ENCODE measurements at places on chromosomes 6 and 20.

DNA sequence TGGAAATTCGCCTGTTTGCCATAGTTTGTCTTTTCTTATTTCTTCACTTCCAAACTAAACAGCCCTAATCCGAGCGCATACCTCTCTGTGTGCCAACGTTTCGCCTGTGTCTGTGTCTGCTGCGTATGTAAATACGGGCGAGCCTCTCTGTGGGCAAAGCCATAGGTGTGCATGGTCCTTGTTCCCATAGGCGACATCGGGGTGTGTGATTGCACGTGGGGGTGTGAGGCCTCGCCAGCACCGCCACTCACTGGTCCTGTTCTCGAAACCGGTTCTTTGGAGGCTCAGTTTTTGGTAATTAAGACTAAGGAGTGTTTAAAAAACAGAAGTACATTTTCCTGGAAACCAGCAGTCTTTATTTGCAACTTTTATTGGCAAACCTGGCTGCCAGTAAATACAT, 6.0 kb upstream of the FOXC1 start:
- no peak for DNase-seq

DNA sequence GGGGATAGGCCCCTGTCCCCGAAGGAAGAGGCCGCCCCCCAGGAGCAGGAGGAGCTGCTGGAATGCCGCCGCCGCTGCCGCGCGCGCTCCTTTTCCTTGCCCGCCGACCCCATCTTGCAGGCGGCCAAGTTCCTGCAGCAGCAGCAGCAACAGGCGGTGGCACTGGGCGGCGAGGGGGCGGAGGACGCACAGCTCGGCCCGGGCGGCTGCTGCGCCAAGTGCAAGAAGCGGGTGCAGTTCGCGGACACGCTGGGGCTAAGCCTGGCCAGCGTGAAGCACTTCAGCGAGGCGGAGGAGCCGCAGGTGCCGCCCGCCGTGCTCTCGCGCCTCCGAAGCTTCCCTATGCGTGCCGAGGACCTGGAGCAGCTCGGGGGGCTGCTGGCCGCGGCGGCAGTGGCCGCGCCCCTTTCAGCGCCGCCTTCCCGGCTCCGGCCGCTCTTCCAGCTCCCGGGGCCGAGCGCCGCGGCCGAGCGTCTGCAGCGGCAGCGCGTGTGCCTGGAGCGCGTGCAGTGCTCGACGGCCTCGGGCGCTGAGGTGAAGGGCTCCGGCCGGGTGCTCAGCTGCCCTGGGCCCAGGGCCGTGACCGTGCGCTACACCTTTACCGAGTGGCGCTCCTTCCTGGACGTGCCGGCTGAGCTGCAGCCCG, 630 bp downstream of the PPP1R3G start:
- no peak for DNase-seq

DNA sequence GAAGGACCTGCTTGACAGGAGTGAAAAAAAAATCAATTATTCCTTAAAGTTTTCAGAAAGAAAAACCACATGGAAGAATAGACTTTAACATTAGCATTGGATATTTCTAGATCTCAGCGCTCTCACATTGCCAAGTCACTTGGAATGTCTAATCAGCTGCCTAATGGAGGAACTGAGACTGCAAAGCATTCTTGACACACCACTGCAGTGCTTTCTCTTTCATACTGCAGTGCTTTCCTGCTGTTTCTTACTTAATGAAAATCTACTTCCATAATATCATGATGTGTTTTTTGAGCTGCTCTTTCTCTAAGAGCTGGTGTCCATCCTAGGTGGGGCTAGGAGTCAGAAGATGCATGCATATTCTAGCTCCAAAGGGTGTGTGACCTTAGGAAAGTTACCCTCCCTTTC, 20.4 kb upstream of the MCM3 start:
- DNase-seq = peak; percentile 46

GRCh38 chr6:45697605-45698004, 318.1 kb downstream of the CLIC5 start:
- no peak for DNase-seq

DNA sequence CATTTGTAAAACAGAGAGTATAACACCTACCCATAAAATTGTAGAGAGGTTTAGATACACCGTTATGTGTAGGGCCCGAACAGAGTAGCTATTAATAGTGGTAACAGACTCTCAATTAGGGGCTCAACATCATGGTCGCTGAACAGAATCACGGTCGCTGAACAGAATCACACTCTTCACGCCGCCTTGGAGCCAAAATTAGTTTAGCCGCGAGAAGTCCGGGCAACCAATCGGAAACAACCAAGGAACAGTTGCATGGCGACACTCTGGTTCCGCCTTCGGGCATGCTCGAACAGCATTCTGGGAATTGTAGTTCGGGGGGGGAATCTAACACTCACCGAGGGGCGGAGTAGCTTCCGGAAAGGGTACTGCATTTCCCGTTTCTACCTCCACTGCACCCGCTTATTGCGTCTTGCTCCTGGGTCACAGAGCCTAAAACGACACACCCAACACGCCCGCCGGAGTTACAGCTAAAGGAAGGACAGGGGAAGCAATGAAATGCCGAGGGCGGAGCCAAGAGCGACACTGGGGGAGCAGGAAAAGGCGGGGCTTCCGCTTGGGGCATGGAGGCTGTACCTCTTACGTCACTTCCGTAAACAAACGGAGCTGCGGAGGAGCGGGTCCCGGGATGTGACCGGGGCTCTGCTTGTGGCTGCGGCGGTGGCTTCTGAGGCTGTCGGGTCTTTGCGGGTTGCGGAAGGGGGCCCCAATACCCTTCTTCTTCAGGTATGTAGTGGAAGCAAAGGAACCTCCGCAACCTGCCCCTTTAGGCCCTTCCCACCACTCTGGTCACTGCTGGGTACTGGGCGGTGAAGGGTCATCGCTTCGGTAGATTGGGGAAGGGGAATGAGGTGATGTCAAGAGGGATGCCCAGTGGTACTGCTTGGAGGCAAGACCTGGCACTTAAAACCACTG, at the start of gene CCDC28A:
CCDC28A (plus strand) TSS at position 593 of the 915 bp plus-strand sequence. CDS start 2,352 bp downstream, outside the sequence.
- DNase-seq = peak; percentile 97

DNA sequence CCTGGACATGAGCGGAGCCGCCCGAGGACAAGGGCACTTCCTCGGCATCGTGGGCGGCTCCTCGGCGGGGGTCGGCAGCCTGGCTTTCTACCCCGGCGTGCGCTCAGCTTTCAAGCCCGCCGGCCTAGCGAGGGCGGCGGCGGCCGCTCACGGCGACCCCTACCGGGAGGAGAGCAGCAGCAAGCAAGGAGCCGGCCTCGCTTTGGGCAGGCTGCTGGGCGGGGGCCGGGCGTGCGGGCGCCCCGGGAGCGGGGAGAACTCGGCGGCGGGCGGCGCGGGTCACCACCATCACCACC, 6.7 kb downstream of the PRDM13 start:
- DNase-seq = no peak

GRCh38 chr6:33312361-33313104, 1.3 kb downstream of the TAPBP start:
- peak; percentile 87 for DNase-seq

DNA sequence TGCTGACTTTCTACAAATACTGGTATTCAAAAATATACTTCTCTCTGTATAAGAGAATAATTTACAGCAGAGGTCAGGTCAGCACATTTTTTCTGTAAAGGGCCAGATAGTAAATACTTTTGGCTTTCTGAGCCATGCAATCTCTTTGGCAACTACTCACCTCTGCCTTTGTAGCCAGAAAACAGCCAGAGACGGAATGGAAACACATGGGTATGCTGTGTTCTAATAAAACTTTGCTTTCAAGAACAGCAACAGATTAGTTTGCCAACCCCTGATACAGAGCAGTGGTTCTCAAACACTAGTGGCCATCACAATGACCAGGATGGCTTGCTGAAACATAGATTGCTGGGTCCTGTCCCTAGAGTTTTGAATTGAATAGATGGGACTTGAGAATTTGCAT, 46.3 kb downstream of the SYCP2L start:
- DNase-seq = no peak

DNA sequence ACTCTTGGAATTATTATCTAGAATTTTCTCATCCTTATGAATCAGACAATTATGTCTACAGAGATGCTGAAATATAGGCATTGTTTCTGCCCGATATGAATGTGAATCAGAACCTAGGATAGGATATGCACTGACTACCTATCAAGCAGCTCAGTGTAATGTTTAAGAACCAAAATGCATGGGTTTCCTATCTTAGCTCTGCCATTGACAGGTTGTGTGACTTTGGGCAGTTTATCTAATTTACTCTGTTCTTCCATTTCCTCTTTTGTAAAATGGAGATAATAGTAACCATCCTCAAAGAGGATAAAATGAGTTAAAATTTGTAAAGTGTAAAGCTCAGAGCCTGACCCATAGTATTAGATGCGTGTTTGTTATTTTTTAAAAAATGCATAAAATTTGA, 10.2 kb upstream of the AIG1 start:
- DNase-seq = no peak

- no peak for DNase-seq
These were observed 82.9 kb downstream of the SLC35B3 start for GRCh38 chr6:8352335-8352965.

DNA sequence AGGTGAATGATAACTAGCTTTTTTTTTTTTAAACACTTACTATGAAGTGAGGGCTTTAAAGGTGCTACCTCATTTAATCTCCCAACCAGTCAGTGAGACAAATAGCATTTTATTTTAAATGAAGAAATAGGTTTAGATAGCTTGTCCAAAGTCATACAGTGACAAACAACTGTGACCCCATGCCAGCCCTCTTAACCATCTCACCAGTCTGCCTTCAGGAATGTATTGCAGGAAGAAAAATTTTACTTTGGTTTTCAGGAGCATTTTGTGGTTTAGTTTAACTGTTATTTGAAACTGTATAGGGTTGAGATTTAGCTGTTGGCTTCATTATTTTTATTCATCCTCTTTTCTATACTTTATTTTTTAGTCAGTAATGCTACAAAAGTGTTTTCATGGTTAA, 18.6 kb downstream of the DSE start:
- DNase-seq = no peak

DNA sequence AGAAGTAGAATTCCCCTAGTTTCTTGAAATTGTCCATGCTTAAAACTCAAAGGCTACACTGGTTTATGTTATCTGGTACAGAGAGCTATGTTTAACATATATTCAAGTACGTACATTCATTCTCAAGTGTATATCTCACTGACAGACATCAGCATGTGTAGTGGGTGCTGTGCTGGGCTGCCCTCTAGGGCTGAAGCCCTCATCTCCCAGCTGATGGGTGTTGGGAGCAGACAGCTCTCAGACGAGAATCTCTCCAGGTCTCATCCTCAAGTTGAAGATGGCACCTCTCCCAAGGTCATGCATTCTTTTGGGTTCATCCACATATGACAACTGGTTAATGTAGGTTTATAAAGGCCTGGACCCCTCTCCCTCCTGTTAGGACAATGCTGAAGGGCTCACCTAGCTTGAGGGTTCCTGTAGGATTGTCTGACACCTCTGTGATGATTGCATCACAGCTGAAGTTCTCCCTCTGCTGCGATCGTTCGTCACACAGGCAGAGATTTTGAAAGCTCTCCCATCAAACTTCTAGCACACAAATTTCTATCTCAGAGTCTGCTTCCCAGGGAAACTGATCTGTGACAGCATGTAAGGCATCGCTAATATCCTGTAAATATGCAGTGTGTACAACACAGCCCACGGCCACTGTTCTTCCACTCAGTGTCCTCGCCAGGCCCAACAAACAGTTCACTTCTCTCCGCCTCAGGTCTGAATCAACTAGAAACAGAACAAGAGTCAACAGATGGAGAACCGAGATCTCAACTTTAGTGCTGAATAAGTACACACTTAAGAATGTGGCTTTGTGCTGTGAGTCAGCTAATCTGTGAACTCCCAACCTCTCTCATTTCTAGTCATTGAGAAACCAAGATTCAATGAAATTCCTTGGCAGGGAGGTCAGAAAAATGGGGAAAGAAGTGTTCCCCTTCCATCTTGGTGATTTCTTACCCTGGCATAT, 43.2 kb downstream of the PREP start:
- DNase-seq = no peak

DNA sequence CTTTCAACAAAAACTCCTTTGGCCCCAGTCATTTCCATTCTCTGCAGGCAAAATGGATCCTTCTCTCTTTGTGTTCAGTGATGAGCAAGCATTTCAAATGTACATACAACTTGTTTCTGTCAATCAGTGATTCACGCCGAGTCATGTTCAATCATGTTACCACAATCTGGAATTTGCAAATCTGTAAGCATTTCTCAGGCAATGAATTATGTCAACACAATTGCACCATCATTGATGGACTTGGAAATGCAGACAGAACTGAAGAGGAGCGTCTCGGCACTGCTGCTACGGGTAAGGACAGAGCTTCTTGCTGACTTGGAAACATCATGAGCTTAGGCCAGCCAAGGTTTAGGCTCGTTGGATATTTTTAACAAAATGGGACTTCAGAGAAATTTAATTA, 132.8 kb upstream of the AGPAT4 start:
- no peak for DNase-seq

DNA sequence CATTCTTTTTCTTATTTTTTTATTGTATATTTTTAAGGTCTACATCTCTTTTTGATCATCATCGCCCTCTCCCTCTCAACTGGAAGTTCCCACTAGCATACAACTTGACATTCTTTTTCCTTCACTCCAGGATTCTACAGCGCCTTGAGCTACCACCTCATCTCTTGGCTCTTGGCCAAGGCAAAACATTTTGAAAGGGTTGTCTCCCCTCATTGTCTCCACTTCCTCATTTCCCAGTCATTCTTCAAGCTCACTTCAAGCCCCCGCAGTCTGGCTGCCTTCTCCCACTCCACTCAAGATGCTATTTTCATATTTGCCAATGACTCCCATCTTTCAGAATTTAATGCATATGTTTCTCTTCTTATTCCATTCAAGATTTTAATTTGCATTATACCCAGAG, 63.0 kb downstream of the OPN5 start:
- DNase-seq = no peak

GRCh38 chr6:108557494-108558371, 3.0 kb upstream of the FOXO3 start:
- peak; percentile 70 for DNase-seq

DNA sequence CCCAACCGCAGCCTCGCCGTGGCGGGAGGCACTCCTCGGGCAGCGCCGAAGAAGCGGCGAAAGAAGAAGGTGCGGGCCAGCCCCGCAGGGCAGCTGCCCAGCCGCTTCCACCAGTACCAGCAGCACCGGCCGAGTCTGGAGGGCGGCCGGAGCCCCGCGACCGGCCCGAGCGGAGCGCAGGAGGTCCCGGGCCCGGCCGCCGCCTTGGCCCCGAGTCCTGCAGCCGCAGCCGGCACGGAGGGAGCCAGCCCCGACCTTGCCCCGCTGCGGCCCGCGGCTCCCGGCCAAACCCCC, 525 bp downstream of the PNRC1 start:
- no peak for DNase-seq

DNA sequence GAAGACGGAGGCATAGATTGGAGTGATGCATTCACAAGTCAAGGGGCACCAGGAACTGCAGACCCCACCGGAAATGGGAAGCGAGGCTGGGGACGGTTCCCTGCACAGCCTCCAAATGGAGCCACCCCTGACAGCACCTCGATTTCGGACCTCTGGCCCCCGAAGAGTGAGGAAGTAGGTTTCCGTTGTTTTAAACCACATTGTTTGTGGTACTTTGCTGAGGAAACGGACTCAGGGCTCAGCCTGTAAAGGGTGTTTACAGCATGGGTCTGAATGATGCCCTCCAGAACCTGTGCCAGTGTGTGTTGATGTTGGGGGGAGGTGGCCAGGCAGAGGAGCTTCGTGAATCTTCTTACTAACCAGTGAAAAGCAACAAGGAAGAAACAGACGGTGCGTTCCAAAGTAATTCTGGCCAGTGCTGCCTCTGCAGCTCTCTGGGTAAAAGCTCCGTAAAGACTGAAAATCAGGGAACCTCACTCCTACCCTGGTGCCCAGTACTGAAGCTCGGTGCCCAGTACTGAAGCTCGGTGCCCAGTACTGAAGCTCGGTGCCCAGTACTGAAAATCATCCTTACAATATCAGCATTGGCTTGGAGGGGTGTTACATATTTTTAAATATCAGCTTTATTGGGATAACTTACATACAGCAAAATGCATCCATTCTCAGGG, 30.1 kb upstream of the CCR6 start:
- no peak for DNase-seq
